Stimulated activated CD8-positive, alpha-beta memory T cell treated with anti-CD3 and anti-CD28 coated beads, Interleukin-2, amount 100 ng/mL, for 48 hours (primary cell): ENCODE measurements at places on chromosomes 11 and 22.

- no peak for DNase-seq
Observed at GRCh38 chr11:1336836-1337646, 27.6 kb upstream of the TOLLIP start.

- no peak for DNase-seq
Observed at GRCh38 chr22:46910624-46911023, 148.2 kb downstream of the TBC1D22A start.

DNA sequence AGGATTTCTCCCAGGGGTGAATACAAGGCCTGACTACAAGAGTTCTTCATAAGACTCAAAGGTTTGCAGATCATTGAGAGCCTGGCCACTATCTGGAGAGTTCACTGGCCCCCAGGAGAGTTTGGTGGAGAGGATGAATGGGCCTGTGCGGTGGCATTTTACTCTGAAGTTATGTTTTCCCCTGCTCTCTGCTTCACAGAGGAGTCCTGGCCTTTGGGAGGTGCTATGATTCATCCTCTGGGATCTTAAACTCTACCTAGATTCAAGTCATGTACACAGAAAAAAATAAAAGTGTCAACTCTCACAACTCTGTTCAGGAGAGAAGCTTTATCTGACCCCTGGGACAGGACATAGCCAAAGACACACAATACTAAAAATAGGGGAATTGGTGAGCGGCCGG is 159.1 kb upstream of the CARD18 start:
- DNase-seq = no peak

GRCh38 chr22:31091106-31091975 is 10.2 kb downstream of the SMTN start:
- DNase-seq = no peak

DNA sequence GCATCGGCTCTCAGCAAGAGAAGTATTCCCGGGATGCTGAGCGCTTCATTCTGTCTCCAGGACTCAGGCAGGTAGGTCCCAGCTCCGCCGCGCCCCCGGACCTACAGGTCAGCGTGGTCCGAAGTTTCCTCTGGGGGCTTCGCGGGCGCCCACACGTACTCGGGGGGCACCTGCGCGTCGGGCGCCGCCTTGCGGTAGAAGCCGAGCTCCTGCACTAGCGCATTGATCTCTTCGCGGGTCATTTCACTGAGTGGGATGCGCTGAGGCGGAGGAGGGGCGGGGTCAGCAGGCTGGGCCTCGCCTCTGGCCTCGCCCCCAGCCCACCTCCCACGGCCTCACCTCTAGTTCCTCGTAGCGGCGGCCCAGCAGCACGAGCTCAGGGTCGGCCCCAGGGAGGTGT is 2.5 kb downstream of the SELENOM start:
- DNase-seq = no peak

DNA sequence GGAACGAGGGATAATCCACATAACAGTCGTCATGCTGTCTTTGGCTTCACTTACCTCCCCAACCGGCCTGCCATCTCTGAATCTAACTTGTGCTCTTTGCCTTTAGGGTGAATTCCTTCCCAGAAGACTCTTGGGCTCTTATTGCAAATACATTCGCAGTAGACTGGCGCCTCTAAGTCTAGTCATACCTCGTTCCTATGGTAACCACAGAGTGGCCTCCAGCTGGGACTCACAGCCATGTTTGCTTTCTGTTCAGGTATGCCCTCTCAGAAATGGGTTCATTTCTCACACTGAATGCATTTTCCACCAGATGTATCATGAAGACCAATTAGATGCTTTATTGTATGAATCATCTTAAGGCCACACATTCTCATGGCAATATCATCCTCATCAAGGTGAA is 112.7 kb downstream of the FAR1 start:
- DNase-seq = no peak

DNA sequence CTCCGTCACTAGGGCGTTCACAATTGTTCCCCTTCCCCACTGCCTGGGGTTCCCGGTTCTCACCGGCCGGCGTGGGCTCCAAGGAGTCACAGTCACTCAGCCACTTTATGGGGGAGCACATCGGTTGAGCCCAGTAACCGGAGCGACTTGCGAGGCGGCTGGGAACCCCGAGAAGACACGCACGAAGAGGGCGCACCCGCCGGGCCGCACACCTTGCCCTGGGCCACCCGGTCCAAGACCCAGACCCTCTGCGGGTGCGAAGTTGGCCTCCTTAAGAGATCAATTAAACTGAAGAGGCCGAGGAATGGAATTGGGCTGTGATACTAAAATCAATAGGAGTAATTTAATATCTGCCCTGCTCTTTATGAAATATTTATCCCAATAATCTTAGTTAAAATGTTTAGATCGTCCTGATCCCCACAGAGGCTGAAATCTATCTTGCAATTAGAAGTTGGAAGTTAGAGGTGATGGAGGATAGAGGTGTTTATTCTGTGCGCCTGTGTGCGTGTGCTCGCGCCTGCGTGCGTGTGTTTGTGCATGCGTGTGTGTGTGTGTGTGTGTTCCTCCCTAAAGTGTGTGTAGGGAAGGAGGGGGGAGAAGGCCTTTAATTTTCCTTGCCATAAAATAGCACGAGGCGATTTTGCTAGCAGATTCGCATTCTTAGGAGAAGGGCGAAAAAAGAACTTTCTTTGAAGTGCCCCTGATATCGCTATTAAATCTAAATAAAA is 954 bp upstream of the MN1 start:
- no peak for DNase-seq

GRCh38 chr11:8067929-8068575 is 13.0 kb upstream of the TUB start:
- no peak for DNase-seq

GRCh38 chr22:30947816-30948454 is 20.6 kb downstream of the MORC2 start:
- no peak for DNase-seq

DNA sequence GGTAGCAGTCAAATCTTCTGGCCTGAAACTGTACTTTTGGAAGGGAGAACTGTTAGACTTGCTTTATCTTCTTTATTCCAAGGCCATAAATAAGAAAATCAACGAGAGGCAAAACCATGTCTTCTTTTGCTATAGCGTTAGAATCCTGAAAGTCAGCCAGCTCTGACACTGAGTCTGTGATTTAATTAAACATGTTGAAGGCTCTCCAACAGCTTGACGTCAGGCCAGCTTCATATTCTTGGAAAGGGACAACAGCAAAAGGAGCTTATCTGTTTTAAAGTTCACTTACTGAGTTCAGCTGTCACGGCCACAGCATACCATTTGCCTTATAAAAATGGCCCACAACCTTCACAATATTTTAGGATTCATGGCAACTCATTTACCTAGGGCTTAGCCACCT is 131.0 kb upstream of the LDLRAD3 start:
- no peak for DNase-seq

- DNase-seq = no peak
Observed at GRCh38 chr11:117498791-117499190, 171.1 kb downstream of the CEP164 start.

GRCh38 chr11:123143921-123144320 is 51.1 kb downstream of the CLMP start:
- DNase-seq = no peak

DNA sequence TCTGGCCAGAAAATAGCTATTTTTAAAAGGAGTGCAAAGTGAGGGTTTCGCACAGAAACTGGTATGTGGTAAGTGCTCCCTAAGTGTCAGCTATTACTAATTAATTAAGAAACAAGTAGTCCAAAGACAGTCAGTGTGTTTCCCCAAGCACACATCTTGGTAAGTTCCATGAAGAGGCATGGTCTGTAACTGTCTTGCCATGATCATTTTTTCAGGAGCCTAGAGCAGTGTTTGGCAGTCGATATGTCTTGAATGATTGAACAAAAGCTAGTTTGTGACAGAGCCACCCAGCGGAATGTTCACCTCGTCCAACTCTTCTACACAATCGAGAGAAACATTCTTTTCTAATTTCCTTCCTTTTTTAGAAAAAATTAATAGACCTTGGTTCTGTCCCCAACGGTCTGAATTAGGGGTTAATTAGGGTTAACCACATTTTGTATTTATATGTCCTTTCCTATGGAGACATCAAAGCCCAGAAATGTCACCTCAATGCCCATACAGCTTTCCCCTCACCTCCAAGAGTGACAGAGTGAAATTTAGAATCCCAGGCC is 57.6 kb upstream of the FTH1 start:
- DNase-seq = no peak

- no peak for DNase-seq
Observed at GRCh38 chr11:39036021-39036420, 2423.4 kb downstream of the LRRC4C start.

DNA sequence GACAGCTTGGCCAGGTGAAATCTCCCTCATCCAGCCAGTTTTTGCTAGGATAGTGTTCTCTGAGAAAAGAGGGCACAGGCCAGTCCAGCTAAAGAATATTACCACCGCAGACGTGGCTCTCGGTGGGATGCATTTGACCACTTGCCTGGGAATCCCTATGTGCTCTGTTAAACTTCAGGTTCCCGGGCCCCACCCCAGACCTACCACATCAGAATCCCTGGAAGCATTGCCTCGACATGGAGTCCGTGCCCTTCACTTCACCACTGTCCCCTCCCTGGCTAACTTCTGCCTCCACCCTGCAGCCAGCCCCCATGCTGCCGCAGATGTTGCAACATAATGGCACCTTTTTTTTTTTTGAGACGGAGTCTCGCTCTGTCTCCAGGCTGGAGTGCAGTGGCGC is 56.9 kb upstream of the EMID1 start:
- no peak for DNase-seq

GRCh38 chr11:110251836-110252235 is 44.6 kb downstream of the RDX start:
- DNase-seq = no peak

DNA sequence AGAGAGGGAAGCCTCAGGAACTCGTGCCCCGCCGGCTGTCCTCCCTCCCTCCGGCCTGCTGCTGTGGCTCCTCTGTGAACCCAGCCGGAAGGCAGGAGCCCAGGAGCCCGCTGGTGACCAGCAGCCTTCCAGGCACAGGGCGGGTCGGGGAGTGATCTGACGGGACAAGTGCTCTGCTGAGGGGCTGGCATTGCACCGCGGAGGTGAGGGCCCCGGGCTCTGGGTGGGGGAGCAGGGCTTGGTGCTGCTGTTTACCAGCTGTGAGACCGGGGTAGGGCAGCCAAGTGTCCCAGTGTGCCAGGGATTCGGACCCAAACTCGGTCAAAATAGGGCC is 53.3 kb downstream of the FLRT1 start:
- no peak for DNase-seq

- DNase-seq = no peak
Observed at GRCh38 chr11:19201737-19202605, at the start of gene CSRP3. CSRP3 (minus strand) TSS chr11:19201983; CDS start chr11:19192448, 9,535 bp downstream.
